ENCODE measurements at places on chromosomes 2 and 18.

- DNase-seq = no peak
Measured at GRCh38 chr2:170332676-170333402, 154.9 kb downstream of the MYO3B start.

GRCh38 chr18:44938720-44939665 lies 258.3 kb downstream of the SETBP1 start:
- DNase-seq = no peak

DNA sequence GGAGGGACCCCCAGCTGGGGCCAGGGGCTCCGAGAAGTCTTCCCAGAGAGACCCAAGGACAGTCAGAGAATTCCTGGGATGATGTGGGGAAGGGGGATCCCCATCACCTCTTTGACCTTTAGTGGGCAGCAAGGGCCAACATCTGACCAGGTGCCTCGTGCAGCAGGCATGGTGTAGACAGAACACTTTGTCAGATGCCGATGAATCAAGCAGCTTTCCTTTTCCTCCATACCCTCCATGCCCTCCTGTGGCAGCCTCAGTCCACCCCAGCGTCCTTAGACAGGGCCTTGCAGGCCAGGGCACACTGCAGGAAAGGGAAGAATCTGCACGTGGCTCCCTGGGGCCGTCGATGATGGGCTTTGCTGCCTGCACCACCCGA lies 26.3 kb downstream of the GPR55 start:
- no peak for DNase-seq

DNA sequence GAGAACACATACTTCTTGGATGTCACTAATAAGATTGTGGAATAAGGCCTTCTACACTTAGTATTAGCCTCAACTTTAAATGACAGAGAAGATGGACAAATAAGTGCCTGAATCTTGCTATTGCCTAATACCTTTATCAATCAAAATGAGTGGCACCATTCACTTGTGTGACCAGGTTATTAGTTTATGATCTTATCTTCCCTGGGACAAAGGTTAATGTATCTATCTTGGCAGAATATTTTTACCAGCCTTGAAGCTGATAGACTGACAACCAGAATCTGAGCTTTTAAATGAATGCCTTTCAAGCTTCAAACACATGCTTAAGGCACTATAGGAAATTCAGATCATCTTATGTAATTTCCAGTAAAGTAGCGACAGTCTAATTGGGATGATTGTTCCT lies 202.9 kb downstream of the CCDC85A start:
- DNase-seq = no peak

DNA sequence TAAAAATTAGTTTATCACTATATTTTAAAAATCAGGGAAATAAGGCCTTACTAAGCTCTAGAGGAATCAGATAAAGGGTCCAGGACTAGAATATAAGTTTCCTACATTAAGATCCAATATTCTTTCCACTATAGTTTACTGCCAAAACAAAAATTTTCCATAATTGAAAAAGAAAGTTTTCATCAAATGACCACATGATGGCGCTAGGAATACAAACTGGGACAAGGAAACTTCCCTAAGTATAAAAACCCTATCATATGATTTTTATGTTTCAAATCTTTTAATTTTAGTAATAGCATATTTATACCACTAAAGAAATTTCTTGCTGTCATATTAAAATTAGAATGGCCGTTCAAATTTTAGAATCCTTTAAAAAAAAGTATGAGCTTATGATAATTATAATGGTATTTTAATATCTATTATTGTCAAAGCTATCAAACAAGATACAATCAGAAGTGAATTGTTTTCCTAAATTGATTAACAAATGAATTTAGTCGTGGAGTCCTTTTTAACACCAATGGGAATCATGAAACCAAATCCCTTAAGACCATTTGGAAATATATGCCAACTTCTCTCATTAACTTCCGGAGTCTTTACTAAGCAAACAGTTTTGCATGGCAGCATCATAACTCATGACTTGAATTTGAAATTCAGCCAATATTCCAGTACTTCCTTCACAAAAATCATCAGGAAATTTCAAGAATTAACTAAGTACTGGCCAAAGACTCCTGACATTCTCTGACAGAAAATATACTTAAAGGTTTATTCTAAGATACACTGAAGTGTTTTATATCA lies 70.3 kb downstream of the SCN1A start:
- no peak for DNase-seq

DNA sequence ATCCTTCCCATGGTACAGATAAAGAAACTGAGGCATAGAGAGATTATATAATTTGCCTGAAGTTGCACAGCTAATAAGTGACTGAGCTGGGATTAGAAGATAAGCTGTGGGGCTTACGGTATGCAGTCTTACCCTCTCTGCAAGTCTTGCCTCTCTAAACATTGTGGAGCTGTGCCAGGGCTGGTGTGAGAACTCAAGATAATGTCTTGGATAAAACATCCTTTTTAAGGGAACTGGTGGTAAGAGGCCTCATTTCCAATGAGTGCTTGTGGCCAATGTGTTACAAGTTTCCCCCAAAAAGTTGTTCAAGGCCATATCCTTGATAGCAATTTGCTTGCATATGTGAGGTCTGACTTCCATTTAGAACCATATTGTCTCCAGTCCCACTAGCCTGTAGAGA lies 84.3 kb upstream of the ETAA1 start:
- DNase-seq = no peak

DNA sequence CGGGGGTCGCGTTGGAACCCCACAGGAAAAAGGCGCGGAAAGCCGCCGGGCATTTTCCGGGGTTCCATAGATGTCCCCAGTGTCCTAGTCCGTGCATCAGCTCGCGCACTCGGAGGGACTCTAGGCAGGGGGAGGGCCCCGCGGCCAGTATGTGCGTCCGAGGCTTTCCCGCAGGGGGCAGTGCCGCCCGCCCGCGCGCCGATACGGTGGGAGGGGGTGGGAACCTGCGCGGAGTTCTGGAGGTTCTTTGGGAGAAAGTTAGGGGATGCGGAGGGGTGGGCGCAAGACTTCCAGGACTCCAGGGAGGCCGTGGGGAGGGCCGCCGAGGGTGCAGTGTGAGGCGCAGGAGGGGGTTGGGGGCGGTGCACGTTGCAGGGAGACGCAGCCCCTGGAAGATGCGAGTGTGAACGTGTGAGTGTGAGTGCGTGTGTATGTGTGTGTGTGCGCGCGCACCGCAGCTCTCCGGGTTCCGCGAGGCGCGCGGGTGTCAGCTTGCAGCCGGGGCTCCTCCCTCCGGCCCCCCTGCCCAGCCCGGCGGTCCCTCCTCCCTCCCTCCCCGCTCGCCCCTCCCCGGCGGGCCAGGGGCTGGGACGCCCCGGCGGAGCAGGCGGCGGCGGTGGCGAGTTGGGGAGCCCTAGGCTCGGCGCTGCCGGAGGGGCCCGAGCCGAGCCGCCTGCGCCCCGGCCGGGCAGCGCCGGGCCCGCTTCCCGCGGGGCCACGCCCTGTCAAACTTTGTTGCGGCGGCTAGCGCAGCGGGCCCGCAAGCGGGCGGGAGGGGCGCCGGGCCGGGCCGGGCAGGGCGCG lies at the start of gene TCF7L1:
TSS of gene TCF7L1 (plus strand) at position 559 of the 804 bp plus-strand sequence. CDS start 293 bp downstream, outside the sequence.
- peak; percentile 53 for DNase-seq

DNA sequence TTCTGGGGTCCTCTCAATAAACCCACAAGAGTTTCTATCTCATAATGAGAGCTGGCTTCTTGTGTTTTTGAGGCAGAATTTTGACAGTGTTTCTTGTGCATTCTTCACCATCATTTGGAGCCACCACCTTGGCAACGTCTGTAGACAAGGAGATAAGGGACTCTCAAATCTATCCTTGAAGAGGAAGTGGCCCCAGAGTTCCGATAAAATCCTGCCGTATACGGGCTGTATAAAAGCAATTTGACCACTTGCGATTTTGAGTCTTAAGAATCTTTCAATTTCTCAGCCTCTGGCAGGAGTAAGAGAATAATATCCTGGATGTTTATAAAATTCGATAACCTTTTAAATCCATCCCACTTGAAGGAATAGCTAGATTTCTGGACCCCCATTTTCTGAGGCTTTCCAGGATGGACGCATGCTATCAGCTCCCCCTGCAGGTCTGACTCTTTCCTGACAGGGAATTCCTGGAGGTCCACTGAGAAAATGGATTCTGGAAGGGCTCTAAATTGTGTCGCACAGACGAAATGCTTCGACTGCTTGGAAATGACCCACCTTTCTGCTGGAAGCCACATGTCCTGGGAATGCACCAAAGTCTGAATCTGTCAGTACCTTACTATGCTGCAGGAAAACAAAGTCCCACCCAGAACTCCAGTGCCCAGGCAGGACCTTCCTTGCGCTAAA lies 54.1 kb downstream of the E2F6 start:
- peak; percentile 22 for DNase-seq

GRCh38 chr18:57087644-57088376 lies 59.1 kb upstream of the BOD1L2 start:
- no peak for DNase-seq

DNA sequence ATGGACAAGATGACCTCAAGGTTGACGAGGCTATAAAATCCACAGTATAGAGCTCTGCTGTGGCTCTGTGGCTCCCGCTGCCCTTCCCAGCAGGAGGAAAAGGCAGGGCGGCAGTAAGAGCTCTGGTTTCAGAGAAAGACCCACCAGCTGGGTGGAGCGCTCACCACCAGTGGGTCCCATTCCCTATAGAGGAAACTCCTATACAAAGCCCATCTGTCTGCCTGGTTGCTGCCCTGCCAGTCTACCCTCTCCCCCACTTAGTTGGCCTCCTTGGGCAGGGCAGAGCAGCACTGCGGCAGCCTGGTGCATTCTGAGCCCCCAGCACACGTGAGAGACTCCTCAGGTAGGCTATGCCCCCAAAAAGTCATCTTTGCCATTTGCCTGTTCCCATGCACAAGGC lies 26.5 kb downstream of the TNS1 start:
- DNase-seq = no peak

DNA sequence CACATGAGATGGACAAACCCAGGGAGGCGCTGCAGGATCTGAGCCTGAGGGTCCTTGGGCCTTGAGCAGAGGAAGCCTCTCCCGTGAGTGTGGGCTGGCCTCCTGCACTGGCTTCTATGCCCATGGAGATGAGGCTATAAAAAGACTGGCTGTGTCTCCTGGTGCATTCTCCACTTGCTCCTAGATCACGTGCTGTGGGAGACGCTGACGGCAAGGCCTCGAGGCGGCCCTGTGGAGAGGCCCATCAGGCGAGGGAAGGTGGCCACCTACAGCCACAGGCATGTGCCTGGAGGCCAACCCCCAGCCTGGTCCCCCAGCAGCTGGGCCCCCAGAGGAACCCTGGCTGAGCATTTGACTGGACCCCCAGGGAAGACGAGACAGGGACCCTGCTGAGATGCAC lies 198.9 kb downstream of the TWIST2 start:
- no peak for DNase-seq

DNA sequence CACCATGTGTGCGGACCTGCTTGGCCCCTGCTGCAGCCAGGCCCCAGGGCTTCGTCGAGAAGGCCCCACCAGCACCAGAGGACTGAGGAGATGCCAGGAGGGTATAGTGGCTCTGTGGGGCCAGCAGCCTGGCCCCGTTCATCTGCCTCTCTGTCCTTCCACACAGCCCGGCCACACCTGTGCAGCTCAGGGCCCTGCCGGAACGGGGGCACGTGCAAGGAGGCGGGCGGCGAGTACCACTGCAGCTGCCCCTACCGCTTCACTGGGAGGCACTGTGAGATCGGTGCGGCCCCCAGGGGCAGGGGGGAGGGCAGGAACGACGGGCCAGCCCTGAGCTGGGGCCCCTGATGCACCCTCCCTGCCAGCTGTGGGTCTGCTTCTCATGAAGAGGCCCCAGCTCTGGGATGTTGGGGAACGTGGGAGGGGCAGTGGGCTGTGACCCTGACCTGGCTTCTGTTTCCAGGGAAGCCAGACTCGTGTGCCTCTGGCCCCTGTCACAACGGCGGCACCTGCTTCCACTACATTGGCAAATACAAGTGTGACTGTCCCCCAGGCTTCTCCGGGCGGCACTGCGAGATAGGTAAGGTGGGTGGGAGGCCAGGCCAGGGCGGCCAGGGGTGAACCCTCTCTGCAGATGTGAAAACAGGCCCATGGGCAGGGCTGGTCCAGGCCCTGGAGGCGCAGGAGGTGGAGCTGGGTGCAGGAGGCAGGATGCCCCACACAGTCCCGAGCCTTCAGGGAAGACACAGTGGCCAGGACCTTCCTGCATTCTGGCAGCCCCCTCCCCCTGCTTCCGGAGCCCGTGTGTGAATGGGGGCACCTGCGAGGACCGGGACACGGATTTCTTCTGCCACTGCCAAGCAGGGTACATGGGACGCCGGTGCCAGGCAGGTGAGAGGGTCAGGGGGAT lies 50.3 kb downstream of the MTERF4 start:
- DNase-seq = no peak

GRCh38 chr2:43879261-43879660 lies 40.5 kb downstream of the ABCG8 start:
- no peak for DNase-seq

Measured in B cell (primary cell).